ENCODE measurements at places on chromosomes 11 and 22.

GRCh38 chr22:49432897-49433443 lies 394.7 kb downstream of the BRD1 start:
- DNase-seq, result no peak

GRCh38 chr22:47189056-47189916 lies 426.8 kb downstream of the TBC1D22A start:
- DNase-seq, result no peak

DNA sequence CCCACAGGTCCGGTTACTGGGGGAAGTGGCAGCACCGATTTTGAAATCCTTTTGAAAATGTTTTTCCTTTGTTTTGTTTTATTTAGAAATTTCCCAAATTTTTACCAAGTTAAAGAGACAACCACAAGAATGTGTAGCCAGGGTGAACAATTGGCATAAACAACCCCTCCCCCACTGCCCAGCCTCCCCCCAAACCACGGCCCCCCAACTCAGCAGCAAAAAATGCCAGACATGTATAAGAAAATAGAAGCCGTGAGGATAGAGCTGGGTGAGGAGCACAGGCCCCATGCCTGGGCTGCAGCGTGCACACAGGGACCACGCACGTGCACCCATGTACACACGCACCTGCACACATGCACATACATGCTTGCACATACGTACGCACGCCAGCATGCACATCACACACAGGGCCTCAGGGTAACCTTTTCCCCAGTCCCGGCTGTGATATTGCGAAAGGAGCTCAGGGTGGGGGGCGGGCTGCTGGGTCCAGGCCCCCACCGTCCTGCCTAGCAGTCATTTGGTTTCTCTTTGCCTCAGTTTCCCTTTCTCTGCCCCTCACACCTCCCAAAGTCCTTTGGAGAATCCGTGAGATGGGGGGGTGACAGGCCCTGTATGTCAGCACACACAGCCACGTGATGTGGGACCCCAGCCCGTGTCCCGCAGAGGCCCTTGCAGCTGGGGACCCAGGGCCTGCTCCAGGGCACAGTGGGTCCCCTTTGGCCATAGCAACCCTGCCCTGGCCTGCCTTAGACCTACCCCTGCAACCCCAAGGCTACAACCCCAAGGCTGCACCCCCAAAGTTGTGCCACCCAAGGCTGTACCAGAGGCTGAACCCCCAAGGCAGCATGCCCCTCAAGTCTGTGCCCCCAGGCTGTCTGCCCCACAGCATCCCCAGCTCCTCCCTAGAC lies 42.9 kb downstream of the IGF2 start:
- DNase-seq, result no peak

GRCh38 chr11:18581825-18582224 lies 6.7 kb downstream of the UEVLD start:
- no peak for DNase-seq

DNA sequence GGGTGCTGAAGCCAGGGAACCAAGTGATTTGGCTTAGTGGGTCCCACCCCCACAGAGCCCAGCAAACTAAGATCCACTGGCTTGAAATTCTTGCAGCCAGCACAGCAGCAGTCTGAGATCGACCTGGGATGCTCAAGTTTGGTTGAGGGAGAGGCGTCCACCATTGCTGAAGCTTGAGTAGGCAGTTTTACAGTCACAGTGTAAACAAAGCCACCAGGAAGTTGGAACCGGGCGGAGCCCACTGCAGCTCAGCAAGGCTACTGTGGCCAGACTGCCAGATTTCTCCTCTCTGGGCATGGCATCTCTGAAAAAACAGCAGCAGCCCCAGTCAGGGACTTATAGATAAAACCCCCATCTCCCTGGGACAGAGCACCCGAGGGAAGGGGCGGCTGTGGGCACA lies 424.1 kb upstream of the TENM4 start:
- DNase-seq, result no peak

DNA sequence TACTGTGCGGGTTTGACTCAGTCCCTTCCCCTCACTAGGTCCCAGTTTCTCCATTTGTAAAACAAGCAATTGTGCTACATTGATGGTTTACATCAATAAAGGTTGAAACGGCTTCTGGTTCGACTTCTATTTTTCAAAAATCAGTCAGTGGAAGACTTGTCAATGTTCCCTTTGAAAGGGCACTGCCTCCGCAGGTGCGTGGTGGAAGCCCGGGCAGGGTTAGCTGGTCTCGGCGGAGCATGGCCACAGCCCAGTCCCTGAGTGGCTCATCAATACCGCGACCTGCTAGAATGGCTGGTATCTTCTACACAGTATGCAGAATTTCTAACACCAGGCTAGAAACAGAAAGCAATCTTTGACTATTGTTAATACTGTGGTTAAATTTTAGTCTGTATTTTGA lies 16.1 kb downstream of the MS4A10 start:
- DNase-seq, result no peak

DNA sequence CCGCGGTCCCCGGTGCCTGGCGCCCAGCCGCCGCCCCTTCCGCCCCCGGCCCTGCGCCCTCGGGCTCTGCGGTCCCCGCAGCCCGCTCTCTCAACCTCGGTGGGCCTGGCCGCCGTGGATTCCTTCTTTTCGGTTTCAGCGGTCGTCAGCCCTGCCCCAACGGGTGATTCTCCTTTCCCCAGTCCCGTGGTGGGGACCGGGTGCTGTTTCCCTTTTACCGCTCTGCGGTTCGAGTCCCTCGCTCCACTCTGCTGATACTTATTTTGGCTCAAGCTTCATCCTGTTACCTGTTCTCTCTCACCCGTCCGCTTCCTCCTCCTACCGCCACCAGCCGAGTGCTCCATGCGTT lies 494 bp downstream of the ZDHHC5 start:
- no peak for DNase-seq

GRCh38 chr11:61332281-61332796 lies 566 bp downstream of the DDB1 start:
- DNase-seq, result no peak

DNA sequence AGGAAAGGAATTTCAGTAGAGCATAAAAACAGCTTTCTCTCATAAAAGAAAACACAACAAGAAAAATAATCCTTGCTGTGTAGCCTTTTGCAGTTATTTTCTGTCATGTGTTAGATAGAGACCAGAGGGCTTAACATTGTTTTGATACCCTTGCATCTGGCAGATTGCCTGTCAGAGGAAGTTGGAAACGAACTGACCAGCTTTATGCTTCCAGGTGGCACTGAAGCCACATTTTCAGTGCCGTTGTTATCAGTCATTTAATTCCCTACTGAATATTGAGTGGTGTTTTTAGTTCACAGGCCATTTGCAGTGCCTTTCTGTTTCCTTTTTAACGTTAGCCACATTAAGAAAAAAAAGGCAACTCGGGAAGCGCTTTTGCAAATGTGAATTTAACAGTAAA lies 21.5 kb upstream of the RAG2 start:
- DNase-seq, result no peak

GRCh38 chr11:47797633-47798032 lies 30.5 kb upstream of the FNBP4 start:
- DNase-seq, result no peak

DNA sequence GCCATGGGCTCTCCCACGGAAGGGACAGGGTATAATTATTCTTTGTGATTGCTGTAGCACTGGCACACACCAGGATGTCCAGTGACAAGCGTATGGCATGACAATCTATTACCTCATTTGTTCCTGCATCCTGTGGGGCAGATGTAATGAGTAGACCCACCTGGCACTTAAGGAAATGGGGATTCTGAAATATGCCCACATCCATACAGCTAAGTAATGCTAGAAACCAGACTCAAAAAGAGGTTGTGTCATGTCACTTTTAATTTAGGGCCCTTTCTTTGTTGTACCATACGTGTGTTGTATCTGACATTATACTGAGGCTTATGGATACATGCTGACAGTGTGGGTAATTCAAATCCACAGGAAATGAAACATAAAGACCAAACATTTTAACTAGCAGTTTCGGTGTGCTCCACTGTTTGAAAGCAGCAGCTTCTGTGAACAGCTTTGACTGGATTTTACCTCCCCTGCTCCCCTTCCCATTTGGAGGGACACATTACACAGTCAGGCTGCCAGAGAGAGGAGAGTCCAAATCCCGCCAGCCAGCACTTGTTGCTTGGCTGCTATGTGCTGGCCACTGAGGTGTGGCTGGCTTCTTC lies 21.2 kb downstream of the GRAMD1B start:
- DNase-seq, result no peak

- DNase-seq, result peak; percentile 73
These were observed 3.1 kb downstream of the CBX6 start for GRCh38 chr22:38868886-38869381.

DNA sequence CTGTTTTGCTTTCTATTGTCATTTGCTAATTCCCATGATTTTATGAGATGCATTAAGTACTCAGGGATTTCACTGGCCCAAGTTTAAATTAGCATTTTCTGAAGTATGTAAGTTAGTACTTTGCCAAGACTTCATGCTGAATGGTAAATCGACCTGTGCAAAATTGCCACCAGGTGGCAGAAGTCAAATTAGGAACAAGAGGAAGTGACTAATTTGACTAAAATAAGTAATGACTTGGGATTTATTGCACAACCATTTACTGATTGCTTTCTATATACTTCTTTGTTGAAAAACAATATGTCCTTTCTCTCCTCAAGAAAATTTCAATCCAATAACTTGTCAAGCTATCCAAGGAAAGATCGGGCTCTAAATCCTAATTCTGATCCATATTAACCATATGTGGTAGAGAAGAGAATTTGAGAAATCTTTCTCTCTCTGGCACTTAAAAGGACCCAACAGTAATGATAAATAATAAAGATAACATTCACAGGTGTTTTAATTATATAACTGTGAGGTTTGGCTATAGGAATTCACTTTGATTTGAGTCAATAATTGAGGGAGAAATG lies 253.7 kb upstream of the CHORDC1 start:
- no peak for DNase-seq

DNA sequence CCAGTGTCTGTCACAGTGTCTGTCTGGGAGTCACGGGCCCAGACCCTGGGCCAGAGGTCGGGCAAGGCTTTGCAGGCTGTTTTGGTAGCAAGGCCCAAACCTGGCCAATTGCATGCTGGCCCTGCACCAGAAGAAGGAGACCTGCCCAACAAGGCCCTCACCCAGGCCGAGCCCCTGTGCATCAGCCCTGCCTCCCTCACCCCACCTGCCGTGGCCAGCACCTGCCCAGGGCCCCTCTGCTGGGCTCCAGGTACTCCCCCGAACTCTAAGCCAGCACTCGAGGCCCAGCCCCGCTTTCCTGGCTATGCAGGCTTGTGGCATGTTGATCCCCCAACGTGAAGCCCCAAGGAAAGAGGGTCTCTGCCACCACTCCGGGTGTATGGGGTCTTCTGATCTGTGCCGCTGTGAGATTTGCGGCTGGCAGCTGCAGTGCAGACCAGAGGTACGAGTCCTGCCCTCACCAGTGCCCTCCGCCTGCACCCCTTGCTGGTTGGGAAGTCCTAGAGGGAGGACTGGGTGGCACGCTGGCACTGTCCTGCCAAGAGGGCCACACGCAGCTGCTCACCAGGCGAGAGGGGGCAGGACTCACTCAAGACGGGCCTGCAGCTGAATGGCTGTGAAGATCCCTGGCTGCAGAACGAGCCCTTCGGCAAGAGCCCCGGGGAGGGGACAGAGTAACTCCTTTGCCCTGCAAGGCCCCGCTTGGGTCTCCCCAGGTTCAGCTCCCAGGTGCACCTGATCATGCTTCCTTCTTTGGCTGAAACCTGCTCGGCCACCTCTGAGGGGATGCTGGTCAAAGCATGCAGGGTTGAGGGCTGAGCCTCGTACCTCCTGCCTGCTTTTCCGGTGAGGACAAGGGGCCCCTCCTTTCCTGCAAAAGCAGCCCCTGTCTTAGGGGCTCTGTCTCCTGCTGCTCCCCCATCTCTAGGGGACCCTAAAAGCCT lies 6.7 kb upstream of the SEPTIN5 start:
- no peak for DNase-seq

- no peak for DNase-seq
These were observed 46.2 kb downstream of the OR2AT4 start for GRCh38 chr11:75050516-75050915.

GRCh38 chr11:61129639-61130523 lies 27.6 kb downstream of the CD5 start:
- no peak for DNase-seq

- peak; percentile 49 for DNase-seq
These were observed 563.4 kb upstream of the CCDC179 start for GRCh38 chr11:23423656-23424055.

GRCh38 chr11:10461276-10461790 lies 6.3 kb downstream of the AMPD3 start:
- no peak for DNase-seq

DNA sequence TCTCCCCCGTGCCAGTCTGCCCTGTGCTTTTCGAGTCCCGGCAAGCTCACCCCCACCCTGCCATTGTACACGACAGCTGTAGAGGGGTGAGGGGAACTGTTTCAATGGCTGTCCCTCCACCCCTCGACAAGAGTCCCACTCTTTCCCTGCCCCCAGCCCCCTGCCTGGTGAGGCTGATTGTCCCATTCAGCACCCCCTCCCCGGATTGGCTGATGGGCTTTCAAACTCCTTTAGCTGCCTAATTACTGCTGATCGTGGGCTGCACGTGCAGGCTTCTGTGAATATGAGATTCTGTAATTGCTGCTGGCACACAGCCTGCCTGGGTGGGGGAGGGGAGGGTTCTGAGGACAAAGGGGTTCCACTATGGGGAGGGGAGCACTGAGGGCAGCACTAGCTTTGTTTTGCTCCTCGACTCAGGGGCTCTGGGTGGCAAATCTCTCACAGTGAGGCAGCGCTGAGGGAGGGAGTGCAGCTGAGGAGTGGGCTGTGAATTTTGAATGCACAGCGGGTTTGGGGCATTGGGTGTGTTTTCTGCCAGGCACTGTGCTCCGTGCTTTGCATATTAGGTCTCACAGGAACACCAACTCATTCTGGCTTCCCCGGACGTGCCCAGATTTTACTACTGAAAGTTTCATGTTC lies 42.6 kb upstream of the ACCSL start:
- DNase-seq, result no peak

DNA sequence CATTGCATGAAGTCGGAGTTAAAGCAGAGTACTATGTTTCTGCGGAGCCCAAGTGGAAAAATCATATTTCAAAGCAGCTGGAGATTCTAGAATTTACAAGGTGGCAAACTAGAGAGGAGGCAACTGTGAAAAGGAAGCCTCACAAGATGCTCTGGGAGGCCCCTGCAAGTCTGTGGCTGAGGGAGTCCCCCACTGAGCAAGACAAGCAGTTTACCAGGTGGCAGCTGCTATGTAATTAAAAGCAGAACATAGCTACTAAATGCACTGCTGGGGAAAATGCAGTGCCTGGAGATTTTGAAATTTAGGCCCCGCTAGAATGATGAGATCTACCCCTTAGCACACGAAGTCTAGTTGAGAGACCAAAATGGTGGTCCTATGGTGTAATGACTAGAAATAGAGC lies 728.0 kb downstream of the OPCML start:
- DNase-seq, result no peak

DNA sequence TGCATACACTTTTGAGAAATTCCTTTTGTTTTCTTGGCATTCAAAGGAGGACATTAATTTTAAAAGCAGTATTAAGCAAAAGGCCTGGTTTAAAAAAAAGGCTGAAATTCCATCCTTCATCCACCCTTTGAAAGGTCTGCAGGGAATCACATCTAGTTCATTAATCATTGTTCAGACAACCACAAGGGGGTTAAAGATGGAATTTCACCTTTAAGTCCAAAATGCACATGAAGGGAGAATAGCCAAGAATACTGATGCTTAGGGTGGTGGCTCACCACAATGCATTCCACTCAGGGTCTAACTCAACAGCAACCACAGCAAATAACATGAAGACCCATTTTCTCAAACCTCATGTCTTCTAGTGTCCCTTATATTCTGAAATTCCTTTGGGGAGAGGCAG lies 256.9 kb downstream of the CADM1 start:
- DNase-seq, result no peak

- no peak for DNase-seq
These were observed 12.8 kb downstream of the BRD1 start for GRCh38 chr22:49814856-49815255.
